ENCODE measurements at places on chromosomes 2 and 18.

DNA sequence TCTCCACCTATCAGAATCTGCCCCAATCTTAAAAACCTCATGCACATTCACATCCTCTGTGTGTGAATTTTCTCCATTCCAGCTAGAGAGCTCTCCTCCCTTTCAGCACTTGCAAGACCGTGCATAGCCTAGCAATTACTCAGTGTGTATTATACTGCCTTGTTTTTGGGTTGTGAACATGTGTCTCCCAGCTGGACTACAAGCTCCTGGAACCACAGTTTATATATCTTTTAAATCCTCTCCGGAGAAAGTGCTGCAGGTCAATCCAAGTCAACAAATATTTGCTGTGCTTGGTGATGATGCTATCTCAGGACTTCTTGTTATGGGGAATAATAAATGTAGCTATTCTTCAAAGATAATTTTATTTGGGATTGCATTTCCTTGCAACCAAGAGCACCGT is 58.2 kb upstream of the MEX3C start:
- no peak for DNase-seq

DNA sequence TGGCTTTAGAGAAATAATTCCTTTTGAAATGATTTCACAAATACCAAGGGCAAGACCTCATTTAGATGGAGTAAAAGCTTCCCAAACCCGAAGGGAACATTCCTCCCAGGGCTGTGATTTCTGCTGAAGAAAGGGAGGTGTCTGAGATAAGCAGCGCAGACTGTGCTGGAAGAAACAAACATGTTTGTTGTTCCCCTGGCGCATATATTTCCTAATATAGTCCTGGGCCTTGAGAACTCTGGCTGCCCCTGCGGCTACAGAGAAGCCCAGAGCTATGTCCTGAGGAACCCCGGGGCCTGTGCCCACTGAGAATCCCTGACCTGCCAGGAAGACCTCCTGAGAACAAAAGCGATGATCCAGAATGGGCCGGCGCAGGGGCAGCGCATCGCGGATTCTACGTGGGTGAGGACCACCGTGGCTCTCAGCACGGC is 372.6 kb upstream of the NT5C1B start:
- no peak for DNase-seq

- DNase-seq: no peak
Observed at GRCh38 chr2:217283460-217283859, 423.6 kb upstream of the TNP1 start.

GRCh38 chr2:192500550-192501200 is 305.9 kb upstream of the TMEFF2 start:
- DNase-seq: peak; percentile 37

DNA sequence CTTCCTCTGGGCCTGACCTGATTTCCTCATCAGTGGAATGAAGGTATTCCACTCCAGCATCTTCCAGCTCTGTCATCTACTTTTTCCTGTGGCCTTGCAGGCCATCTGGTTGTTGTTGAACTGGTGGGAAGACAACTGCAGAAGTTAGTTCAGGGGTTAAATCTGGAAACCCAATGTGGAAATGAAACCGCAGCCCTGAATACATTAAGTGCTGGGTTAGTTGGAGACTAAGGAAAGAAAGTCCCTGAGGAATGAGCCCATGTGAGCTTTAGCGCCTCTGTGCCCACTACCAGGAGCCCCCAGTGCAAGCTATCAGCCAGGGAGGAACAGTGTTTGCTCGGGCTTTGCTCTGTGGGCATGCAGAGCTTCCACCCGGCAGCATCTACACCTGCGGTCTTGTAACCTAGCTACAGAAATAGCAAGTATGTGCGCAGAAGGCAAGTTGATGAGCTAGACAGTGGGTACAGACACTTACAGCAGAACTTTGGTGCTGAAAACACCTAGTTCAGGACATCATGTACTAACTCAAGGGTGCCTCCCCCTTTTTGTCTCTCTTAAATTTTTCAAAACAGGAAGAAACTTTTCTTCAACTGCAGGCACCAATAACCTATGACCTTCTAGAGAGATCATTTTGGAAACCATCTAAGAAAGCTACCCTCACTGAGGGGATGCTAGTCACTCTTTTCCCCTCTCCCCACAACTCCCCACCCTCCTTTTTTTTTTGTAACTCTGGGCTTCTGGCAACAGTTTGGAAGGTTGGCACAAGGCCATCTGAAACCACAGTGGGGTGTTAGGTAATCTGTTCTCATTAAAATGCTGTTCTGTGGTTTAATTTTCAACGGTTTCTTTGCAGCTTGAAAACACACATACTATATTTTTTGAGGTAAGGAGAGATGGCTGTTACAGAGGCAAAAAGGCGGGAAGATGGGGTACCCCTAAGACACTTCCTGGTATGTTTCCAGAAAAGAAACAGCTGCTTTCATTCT is 18.3 kb upstream of the CXCR4 start:
- peak; percentile 64 for DNase-seq

- no peak for DNase-seq
Observed at GRCh38 chr2:155099784-155100183, 401.3 kb downstream of the KCNJ3 start.

DNA sequence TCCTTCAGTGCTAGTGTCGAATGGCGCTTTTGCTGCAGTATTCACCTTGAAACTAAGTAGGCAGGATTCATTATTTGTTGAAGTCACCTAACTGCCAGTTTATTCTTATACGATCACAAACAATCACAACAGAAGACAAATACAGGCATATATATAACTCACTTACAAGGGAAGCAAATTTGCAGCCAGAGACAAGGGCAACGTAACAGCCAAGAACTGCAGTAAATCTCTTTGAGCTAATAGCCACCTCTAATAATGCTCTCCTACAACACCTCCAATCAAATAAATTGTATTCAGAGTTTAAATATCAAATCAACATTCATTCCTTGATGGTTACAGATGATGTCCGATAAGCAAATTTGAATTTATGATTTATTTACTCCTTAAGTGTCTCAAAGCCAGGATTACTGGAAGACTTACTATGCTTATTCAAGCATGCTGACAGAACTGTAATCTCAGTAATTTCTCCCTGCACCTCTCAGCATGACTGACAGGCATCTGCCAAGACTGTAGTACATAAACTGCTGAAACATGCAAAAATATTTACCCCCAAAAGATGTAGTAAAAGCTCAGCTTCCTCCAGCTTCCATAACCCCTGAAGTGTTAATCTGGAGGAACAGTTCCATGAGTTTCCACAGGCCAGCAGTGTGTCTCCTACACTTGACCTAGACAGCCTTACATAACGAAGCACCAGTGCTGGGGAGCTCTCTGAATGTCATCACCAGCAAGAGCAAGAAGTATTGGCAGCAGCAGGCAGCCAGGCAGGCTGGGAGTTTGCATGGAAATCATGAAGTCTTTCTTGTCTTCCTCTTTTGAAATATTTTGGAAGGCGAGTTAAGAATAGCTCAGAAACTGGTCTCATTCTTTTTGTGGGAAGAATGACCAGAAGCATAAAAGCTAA is 20.9 kb upstream of the SCN1A start:
- DNase-seq: no peak

GRCh38 chr2:95121407-95122196 is at the start of gene MRPS5:
Gene MRPS5, minus strand, starts transcription at chr2:95121808. Its CDS starts 17 bp downstream, at chr2:95121791.
- DNase-seq: peak; percentile 93

GRCh38 chr2:165872101-165872791 is 78.2 kb upstream of the GALNT3 start:
- DNase-seq: no peak
